Glutamatergic neuron (in vitro differentiated cells): ENCODE measurements at places on chromosomes 2 and 18. TPM values are rescaled to one million over a fixed set of nuclear protein-coding genes. Genes with fewer than 3 reads are reported as not detected.
A peak's percentile ranks its signal among the peaks of the same experiment; 100 is the strongest.

Gene DAPL1
- not detected for total RNA-seq

Gene IL18RAP
- not detected for total RNA-seq

Gene DNER
- 36.0 TPM for total RNA-seq

Gene GKN1
- total RNA-seq = not detected

Gene IL37
- not detected for total RNA-seq

Gene DOK6
- total RNA-seq = 19.7 TPM

Gene SPP2
- total RNA-seq = not detected

Gene GTF2A1L
- not detected for total RNA-seq

Gene LINC00305
- not detected for total RNA-seq

Gene POTEI
- 1.4 TPM for total RNA-seq

Gene TRABD2A
- not detected for total RNA-seq

Gene VPS54
- total RNA-seq = 18.7 TPM

- DNase-seq = no peak
These were observed 123.2 kb downstream of the EPHA4 start for GRCh38 chr2:221448844-221449390.

GRCh38 chr18:2534906-2535305, 36.4 kb downstream of the METTL4 start:
- DNase-seq = no peak

GRCh38 chr2:70890469-70891065, 45.1 kb upstream of the ATP6V1B1 start:
- DNase-seq = no peak

GRCh38 chr2:241982706-241983570, 113.4 kb downstream of the RTP5 start:
- DNase-seq = no peak

- DNase-seq = no peak
These were observed 495.3 kb downstream of the IRS1 start for GRCh38 chr2:226304308-226304707.

- no peak for DNase-seq
These were observed 50.5 kb upstream of the MAP4K3 start for GRCh38 chr2:39487398-39488250.

GRCh38 chr2:237122214-237122666, 36.6 kb downstream of the COPS8 start:
- DNase-seq = peak; percentile 83

- DNase-seq = no peak
These were observed 12.4 kb downstream of the KLHL14 start for GRCh38 chr18:32760391-32760790.

DNA sequence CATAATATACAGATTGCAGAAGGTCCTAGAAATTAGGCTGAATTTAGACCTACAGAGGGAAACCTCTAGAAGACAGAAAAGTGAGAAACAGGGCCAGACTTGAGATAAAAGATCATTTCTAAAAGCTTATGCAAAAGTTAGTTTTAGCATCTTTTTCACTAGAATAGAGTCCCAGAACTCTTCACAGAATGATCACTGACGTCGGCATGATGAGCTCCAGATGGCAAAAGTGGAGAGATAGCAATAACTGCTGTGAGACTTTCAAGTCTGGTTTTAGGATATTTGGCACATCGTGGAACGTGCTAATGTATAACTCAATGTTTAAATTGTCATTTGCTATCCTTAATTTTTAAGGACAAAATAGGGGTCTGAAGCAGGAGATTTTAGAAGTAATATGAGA, 1050.7 kb upstream of the CELF4 start:
- DNase-seq = no peak

DNA sequence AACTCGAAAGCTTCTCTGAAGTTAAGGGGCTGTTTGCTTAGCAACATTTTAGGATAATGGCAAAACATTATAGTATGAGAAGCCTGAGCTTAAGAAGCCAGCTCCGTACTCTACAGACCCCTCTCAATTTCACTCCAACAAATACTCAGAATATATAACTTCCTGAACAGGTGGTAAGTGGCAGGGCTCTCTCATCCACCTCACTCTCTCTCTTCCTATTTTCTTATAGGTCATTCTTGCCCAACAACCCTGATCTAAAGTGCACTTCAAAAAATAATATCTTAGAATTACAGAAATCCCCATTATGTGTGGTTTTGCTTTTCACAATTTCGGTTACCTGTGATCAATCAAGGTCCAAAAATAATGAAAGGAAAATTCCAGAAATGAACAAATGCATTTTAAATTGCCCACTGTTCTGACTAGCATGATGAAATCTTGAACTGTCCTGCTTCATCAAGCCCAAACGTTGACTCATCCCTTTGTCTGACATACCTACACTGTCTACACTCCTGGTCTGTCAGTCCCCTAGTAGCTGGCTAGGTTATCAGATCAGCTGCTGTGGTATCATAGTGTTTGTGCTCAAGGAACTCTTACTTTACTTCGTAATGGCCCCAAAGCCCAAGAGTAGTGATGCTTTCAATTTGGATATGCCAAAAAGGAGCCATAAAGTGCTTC, 122.8 kb upstream of the COL5A2 start:
- DNase-seq = no peak

- no peak for DNase-seq
These were observed 23.6 kb upstream of the SEMA4C start for GRCh38 chr2:96893289-96894150.

DNA sequence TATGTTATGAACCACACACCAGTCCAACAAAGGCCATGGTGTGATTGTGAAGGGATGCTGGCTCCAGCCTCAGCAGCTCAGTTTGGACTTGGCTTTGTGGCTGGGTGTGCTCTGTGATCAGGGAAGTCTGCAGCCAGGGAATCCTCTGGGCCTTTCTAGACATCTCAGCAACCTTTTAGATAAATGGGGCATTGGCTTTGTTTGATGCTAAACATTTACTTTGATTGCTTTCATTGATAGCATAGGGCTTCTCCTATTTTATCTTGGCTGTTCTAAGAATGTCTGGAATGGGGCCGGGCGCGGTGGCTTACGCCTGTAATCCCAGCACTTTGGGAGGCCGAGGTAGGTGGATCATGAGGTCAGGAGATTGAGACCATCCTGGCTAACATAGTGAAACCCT, 104.5 kb downstream of the VAPA start:
- DNase-seq = no peak

- no peak for DNase-seq
These were observed 539.4 kb upstream of the ZEB2 start for GRCh38 chr2:145059343-145059742.

GRCh38 chr18:45349467-45349866, 265.8 kb upstream of the SLC14A2 start:
- no peak for DNase-seq

GRCh38 chr2:118577202-118577601, 270.2 kb downstream of the EN1 start:
- DNase-seq = no peak

- no peak for DNase-seq
These were observed 65.5 kb downstream of the STEAP3 start for GRCh38 chr2:119289093-119289492.

DNA sequence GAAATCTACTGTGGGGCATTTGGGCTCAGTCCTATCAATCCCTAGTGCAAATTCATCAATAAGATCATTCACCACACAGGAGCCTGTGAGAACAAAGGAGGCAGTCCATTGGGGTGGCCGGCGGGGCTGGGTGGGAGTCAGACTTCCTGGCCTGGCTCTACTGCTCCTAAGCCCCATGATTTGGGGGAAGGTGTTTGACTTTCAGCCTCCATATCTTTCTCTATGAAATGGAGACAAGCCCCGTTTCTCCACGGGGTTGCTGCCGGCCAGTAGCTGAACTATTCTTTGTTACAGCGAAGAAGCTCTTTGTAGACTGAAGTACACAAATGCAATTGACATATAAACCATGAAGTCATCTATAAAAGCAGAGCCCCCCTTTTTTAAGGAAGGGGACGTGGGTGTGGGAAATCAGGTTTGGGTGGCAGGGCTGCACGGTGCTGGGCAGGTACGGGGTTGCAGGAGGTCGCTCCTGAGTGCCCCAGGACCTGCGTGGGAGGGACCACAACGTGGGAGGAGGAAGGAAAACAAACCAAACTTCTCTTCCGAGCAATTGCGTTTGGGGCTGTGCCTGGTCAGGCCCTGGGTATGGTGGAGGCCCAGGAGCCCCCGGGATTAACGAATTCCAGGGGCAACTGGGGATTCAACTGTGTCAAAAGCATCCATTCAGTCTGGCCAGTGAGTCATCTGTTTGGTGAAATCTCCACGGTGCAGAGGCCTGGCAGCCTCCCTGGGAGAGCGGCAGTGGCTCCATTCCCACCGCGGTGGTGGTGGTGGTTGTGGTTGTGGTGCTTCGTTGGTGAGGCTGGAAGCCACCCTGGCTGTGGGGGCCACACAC, 18.2 kb downstream of the FBLN7 start:
- DNase-seq = no peak
